DMS153 (cell line): ENCODE measurements at places on chromosomes 1 and 21.

GRCh38 chr21:45938811-45939520 lies 42.6 kb upstream of the COL6A1 start:
- DNase-seq = no peak

DNA sequence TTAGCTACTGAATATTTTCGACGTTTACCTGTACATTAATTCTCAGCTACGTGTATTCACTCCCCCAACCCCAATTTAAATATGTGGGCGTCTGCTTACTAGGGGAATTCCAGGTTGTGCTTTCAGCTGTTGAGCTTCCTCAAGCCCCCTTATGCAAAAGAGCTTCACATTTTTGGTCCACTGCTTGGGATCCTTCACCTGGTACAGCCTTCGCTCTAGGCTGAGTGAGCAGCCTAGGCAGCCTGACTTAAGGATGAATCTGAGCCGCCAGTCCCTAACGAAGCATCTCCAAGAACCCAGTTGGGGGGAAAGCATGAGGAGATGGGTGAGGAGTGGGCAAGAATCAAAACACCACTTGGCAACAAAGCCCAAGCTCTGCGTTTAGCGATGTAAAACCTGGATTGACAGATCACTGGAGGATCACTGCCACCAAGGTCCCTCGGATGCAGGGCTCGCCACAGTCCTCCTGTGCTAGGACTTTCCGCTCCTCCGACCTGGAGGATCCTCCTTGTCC lies 674 bp downstream of the BCL10 start:
- DNase-seq = no peak

GRCh38 chr1:29470087-29470787 lies 233.9 kb downstream of the PTPRU start:
- DNase-seq = no peak

DNA sequence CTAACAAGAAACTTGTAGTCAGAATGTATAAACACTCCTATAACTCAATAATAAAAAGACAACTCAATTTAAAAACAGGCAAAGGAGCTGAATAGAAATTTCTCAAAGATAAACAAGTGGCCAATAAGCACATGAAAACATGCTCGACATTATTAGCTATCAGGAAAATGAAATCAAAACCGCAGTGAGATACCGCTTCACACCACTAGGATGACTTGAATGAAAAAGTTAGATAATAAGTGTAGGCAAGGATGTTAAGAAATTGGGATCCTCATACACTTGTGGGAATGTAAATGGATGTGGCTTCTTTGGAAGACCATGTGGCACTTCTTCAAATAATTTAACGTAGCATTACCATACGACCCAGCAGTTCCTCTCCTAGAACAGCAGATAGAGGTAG lies 8.9 kb downstream of the RALGPS2 start:
- DNase-seq = no peak

DNA sequence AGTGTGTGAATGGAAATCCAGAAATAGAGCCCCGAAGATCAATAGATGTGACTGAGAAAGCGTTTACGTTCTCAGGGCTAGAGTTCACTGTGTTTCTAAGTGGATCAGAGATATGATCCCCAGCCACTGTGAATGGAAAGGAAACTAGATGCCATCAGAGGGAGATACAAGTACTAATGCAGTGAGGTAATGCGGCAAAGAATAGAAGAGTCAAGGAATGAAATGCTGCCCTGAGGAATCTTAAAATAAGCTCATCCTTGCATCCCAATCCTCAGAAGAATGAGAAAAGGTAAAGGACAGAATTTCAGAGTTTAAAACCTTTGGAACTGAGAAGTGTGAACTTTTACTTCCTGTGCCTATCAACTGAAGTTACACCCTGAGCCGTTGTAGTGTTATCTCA lies 165.5 kb upstream of the ESRRG start:
- DNase-seq = no peak

- DNase-seq = no peak
Observed at GRCh38 chr1:221823561-221823960, 81.7 kb upstream of the DUSP10 start.

DNA sequence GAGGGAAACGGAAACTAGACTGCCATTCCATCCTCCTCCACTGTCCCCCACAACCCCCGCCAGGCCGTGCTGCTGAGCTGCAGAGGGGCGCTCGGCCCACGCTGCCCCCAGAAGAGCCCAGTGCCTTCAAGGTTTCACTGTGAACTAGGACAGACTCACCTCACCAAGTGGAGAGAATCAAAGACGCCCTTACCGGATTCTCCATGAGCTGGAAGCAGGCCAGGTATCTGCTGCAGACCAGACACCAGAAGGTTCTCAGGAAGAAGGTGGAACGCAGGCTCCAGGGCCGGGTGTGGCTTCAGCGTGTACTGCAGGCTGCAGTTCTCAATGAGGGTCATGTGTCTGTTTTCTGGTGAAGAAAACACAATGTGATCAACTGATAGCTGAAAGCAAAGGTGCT lies 30.6 kb downstream of the NPHP4 start:
- peak; percentile 20 for DNase-seq

DNA sequence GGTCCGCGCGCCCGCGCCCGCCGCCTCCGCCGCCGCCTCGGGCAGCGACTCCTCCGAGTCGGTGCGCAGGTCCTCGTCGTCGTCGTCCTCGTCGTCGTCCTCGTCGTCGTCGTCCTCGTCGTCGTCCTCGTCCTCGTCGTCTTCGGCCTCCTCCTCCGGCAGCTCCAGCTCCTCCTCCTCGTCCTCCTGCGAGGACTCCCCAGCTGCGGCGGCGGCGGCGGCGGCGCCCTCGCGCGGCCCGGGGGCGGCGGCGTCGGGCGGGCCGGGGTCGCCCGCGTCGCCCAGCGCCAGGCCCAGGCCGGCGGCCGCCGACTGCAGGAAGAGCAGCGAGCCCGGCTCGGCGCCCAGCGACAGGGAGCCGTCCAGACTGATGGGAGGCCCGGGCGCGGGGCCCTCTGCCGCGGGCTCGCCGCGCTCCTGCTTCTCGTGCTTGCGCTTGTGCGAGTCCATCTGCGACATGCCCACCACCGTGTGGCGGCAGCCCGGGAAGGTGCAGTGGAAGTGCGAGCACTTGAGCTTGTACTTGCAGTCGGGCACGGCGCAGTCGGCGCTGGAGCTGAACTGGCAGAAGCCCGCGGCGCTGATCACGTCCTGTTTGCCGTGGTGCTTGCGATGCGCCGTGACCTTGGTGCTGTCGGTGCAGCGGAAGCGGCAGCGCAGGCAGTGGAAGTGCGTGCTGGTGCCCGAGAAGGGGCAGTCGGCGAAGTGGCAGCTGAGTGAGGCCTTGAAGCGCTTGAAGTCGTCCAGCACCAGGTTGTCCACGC lies 157.3 kb downstream of the CASZ1 start:
- no peak for DNase-seq
